Right lung (tissue), 10 donors: ENCODE measurements at places on chromosomes 12 and 14. TPM values are rescaled to one million over a fixed set of nuclear protein-coding genes. Genes with fewer than 3 reads are reported as not detected.

DNA sequence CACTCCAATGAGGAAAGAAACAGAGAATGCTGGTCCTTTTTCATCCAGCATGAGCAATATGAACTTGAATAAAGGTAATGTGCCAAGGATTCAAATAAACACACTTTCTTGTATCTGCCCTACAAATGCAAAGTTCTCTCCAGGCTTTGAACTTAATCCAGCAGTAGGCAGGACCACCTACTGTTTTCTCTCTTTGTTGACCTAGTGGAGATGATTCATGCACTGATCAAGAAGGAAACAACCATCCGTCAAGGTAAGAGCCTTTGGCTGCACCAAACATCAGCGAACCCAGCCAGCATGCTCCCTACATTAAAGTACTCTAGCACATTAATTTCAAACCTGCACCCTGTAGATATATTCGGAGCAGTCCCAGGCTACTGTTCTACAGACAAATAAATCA, 489.3 kb downstream of the GALC start:
- DNase-seq, result no peak

DNA sequence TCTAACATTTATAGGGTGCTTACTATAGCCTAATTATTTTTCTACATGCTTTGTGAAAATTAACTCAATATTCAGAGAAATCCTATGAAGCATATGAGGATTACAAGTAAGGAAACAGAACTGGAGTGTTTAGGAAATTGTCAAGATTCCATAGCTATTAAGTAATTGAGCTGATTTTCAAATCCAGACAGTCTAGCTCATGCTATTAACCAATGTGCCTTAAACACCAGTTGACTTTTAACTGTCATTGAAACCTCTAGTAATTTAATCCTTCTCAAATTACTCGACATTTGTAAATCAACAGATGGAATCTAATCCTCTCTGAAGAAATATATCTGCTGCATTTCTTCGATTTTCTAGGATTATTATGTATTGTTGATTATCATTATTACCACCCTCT, 488.9 kb downstream of the MDGA2 start:
- no peak for DNase-seq

- no peak for DNase-seq
Observed at GRCh38 chr14:71444030-71444822, 488.0 kb upstream of the RGS6 start.

DNA sequence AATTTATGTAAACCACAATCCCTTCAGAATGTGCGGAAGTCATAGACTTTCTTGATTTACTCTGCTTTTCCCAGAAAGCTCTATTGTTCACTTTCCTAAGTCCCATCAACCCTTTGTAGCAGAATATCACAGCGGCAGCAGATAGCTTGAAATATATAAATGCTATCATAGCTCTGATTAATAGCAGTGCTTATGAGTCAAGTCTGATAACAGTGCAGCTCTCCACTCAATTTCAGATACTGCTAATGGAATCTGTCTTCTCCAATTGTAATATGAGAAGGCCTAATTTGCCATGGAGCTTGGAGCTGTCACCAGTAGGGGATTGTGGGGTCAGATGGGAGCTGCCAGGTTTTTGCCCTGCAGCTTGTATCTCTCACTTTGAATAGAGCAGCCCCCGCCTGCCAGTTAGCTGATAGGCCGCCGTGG, 10.9 kb downstream of the TMEM260 start:
- no peak for DNase-seq

- DNase-seq, result peak; percentile 37
Observed at GRCh38 chr14:55707365-55707804, 127.4 kb downstream of the KTN1 start.

GRCh38 chr12:31524791-31525495, 66.0 kb downstream of the DENND5B start:
- no peak for DNase-seq

DNA sequence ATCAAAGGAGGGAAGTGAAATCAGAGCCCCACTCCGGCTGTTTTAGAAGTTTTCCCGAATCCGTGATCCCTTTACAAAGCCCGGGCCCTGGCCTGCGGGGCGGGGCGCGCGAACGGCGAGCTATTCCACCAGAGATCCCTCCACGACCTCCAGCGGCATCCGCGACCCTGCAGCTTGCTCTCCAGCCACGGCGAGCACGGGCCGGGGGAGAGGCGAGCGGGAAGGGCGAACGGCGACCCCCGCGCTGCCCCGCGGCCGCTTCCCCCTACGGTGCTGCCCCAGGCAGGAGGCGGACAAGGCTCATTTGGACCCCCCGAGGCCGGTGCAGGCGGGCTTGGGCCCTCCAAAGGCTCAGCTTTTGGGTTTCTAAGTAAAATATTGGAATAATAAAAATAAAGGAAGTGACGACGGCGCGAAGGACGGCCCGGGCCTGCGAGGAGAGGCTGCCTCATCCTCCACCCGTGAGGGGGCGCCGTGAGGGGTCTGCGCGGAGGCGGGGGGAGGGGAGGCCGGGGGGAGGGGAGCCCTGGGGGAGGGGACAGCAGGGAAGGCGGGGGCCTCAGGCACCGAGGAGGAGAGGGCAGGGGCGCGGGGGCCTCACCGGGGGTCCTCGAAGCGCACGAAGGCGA, 613 bp downstream of the SRSF9 start:
- no peak for DNase-seq

The LYZ gene
- polyA plus RNA-seq, result 42.8 TPM

DNA sequence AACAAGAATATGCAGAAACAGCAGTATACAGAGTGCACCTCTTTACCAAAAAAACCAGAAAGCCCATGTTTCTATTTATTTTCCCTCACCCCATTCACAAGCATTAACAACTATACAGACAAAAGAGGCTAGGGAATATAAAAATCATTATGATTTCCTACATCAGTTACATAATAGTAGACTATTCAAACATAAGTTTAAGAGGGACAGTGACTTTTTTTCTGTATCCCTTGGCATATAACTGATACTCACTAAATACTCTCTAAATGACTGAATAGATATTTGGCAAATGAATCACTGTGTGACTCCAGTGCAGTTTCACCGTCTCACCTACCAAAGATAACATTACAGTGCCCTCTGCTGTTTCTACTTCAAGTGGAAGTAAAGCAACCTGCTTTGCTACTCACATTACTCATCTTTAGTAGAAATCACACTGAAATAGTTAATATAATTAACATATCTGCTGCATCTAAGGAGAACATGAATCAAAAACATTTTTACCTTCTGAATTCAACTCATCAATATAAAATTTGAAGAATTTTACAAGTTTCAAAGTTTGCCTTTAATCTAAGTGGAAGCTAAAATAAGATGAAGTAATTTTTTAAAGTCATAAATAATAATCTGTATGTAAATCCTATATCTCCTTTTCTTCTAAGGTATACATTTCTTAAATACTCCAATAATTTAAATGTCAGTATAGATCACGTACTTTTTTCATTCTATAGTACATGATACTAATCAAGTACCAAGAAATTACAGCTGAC, 103.8 kb downstream of the OSBPL8 start:
- peak; percentile 14 for DNase-seq

The PTPN6 gene
- 21.0 TPM for polyA plus RNA-seq

DNA sequence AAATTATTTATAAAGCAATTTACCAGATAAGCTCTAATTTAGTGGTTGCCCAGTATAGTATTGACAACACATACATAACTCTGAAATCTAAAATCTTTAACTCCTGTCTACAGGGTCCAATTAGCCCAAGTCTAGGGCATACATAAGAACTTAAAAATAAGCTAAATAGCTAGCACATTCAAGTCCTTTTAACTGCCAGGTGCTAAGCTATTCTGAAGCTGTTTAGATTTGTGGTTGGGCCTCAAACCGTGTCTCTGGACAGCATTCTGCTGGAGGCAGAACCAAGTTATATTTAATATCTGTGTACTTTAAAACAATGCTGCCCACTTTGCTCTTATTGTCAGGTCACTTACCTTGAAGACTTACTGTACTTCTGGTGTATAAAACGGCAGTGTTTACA, 19.0 kb downstream of the RPS6KA5 start:
- no peak for DNase-seq

- no peak for DNase-seq
Observed at GRCh38 chr12:49109641-49110463, 795 bp downstream of the LMBR1L start.

- peak; percentile 57 for DNase-seq
Observed at GRCh38 chr12:32455607-32456071, 56.3 kb downstream of the FGD4 start.

DNA sequence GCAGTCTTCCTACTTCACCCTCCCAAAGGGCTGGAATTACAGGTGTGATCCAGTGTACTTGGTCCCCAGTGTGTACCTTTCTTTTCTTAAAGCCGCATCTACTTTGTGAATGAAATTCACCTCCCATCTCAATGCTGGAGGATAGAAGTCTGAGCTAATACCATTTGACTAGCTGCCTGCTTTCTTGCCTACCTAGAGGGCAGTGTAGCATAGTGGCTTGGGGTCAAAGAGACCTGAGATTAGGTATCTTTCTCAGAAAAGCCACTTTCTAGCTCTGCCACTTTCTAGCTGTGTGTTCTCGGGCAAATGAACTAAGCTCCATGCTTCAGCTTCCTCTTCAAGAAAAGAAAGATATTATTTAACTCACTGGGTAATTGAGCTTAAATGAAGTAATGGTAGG, 16.9 kb downstream of the SMOC1 start:
- DNase-seq, result no peak

DNA sequence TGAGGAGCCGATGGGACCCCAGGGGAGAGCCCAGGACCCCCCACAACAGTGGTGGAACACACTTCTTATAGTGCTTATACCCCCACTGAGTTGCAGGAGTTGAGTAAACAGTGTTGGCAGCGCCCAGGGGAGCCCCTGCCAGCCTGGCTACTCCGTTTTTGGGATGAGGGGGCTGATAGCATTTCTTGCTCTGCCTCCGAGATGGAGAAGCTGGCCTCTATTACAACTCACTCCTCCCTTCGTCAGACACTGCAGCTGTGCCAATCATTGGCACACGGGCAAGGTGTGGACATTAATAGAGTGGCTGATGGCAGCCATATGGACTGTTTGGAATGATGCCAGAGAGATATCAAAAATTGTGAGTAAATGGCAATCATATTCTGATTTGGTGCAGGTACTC, 94.9 kb upstream of the TMPO start:
- no peak for DNase-seq
